ENCODE measurements at places on chromosomes 3 and 15.

DNA sequence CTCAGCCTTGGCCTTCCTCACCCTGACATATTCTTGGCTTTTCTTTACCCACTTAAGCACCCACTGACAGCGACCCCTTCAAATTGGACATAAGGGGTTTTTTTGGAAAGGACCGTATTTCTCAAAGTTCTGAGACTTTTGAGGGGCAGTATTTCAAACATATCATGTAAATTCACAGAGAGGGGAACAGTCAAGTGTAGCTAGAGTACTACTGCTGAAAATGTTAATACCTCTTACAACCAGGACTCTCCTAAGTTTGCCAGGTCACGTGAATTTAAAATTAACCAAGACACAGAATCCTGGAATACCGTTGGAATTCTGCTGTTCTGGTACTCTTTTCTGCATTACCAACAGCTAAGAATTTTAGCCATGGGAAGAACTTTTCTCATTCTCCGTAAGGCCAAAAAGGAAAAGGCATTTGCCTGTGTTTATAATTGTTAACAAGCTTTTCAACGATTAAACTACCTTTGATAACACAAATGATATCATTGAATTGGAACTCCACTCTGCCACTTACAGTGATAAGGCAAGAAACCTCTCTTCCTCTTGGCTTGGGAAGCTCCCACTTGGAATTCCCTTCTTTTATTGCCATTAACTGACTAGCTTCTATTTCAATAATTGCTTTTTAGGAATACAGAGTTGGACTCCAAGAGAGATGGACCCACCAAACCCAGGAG is 597 bp upstream of the GBE1 start:
- no peak for DNase-seq

- no peak for DNase-seq
Measured at GRCh38 chr3:99711351-99711750, 73.0 kb downstream of the COL8A1 start.

GRCh38 chr3:24254649-24255048 is 240.0 kb downstream of the THRB start:
- DNase-seq, result peak; percentile 80

DNA sequence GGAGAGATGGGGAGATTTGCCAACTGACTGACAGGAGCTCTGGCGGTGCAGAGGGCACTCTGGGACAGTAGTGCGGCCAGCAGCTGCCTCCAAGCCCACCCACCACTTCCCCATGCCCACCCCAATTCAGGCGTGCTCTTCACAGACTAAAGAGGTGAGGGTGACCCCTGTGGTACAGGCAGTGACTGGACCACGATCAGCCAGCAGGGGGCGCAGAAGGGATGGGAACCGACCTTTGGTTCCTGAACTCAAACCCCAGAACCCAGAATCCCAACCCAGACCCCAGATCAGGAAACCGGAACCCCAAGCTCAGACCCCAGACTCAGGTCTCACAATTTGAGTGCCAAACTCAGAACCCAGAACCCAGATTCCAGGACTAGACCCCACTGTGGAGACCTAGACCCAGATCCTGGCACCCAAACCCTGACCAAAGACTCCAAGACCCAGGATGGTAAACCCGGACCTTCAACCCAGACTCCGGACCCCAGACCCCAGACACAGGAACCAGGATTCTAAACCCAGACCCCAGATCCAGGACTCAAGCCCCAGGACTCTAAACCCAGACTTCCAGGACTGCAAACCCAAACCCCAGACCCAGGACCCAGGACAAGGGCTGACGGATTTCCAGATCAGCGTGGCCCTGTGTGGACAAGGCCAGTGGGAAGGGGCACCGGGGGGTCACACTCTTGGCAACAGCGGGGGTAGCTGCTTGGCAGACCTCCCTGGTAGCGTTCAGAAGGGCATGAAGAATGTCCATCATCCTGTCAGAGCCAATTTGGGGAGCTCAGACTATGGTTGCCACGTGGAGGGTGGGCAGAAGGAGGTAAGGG is 3.7 kb upstream of the MYL3 start:
- DNase-seq, result no peak

DNA sequence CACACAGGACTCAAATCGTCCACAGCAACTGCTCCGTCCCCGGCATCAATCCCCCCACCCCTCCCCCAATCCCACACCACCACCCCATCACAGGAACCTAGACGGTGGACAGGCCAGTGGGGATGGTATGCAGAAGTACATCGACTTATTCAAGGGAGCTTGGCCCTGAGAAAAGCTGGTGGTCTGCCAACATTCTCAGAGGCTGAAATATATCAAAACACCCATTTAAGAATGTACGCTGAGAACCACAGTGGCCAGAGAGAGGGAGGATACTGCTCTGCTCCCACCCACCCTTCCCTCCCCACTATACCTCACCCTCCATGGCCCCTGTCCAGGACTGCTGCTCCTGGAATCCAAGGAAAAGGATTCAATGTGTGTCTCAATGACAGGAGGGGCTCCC is 12.4 kb upstream of the USP3 start:
- DNase-seq, result no peak

- DNase-seq, result no peak
Measured at GRCh38 chr3:115520651-115521245, 102.6 kb upstream of the GAP43 start.

DNA sequence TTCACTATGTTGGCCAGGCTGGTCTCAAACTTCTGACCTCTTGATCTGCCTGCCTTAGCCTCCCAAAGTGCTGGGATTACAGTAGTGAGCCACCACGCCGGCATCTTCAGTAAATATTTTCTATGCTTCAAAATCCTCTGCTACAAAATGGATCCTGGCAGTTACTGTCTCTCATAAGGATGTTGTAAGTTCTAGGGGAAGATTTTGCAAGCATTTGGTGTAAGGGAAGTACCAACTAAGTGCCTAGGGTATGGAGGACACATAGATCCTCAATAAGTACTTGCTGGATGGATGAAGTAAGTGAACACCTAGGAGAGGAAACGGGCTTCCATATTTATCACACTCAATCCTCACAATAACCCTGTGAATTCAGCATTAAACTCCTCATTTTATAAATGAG is 6.6 kb downstream of the TM4SF4 start:
- DNase-seq, result no peak
